ENCODE measurements at places on chromosomes 3 and 15.

- no peak for DNase-seq
These were observed 3.1 kb downstream of the CHRNB4 start for GRCh38 chr15:78637776-78638435.

GRCh38 chr3:45617430-45618080 lies 23.0 kb downstream of the LIMD1 start:
- DNase-seq: no peak

DNA sequence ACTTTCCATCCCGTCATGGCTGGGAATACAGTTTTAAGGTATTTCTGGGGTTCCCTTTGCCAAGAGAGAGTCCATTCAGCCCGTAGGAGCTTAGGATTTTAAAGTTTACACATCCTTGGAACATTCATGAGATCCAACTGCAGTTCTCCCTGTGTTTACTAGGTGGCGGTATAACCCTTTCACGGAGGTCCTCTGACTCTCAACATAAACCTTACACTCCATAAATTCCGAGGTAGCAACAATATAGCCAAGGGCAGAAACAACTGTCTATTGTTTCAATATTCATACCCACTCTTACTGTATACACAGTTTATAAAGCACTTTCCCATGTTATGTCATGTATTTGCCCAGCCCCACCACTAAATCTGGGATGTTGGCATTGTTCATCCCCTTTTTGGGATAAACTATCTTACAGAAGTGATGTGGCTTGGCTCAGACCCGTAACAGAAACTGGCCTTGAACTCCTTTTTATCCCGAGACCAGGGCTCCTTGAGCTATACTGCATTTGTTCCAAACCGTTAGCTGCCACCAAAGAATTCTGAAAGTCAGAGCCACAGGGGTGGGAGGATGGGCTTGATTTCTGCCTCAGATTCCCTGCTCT lies 69.2 kb upstream of the COL6A5 start:
- DNase-seq: peak; percentile 1

GRCh38 chr3:10286596-10287295 lies 6.0 kb downstream of the GHRL start:
- DNase-seq: no peak

GRCh38 chr3:36166477-36166876 lies 213.8 kb upstream of the STAC start:
- no peak for DNase-seq

- no peak for DNase-seq
These were observed 92.6 kb downstream of the ERC2 start for GRCh38 chr3:56375654-56376053.

- DNase-seq: no peak
These were observed 71.7 kb downstream of the TOP2B start for GRCh38 chr3:25593001-25593400.

GRCh38 chr3:9175421-9175820 lies 74.0 kb downstream of the SRGAP3 start:
- no peak for DNase-seq

DNA sequence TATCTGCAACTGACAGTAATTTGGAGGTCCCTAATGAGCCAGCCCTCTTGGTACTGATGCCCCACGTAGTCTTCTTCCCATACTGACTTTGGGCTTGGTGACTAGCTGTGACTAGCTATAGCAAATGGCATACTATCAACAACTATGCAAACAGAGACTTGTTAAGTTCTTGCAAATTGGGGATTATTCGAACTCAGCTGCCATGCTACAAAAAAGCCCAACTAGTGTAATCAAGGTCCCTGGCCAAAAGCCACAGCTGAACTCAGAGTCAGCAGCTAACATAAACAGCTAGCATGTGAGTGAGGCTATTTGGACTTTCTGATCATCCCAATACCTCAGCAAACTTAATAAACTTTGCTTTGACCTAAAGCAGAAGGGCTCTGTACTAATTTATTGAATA lies 121.2 kb upstream of the PLXND1 start:
- no peak for DNase-seq

DNA sequence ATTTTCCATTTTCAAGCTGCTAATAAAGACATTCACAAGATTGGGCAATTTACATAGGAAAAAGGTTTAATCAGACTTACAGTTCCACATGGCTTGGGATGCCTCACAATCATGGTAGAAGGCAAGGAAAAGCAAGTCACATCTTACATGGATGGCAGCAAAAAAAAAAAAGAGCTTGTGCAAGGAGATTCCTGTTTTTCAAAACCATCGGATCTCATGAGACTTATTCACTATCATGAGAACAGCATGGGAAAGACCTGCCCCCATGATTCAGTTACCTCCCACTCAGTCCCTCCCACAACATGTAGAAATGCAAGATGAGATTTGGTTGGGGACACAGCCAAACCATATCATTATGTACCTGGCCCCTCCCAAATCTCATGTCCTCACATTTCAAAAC lies 202.0 kb downstream of the FNDC3B start:
- no peak for DNase-seq

GRCh38 chr3:23761440-23761896 lies 44.3 kb upstream of the UBE2E1 start:
- DNase-seq: no peak

DNA sequence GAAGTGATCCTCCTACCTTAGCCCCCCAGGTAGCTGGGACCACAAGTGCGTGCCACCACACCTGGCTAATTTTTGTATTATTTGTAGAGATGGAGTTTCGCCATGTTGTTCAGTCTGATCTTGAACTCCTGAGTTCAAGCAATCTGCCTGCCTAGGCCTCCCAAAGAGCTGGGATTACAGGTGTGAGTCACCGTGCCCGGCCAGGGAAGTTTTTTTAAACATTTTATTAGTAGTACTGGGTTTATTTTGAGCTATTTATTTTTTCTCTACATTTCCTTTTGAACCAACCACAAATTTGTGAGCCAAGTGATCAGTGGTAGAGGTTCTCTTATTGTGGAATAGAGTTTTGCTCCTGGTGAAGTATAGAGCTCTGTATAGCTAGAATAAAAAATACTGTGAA lies 33.7 kb downstream of the ARMC8 start:
- DNase-seq: no peak

DNA sequence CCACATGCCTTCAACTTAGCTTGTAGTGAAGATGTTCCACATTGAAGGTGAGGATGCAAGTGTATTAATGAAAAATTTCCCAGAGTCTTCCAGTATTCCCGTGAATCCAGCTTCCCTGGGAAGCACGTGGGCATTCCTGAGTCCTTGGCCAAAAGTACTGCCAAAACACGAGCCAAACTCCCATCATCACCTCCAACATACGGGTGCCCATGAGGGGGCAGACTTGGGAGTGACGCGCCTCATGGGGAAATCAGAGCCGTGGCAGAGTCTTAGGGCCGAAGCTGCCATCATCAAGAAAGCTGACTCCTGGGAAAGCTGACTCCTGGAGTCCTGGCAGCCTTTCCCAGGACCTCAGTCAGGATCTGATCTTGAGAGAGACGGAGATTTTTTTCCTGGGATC lies 20.1 kb upstream of the TM2D3 start:
- no peak for DNase-seq

- DNase-seq: no peak
These were observed 552.8 kb downstream of the FOXP1 start for GRCh38 chr3:71030748-71031147.

DNA sequence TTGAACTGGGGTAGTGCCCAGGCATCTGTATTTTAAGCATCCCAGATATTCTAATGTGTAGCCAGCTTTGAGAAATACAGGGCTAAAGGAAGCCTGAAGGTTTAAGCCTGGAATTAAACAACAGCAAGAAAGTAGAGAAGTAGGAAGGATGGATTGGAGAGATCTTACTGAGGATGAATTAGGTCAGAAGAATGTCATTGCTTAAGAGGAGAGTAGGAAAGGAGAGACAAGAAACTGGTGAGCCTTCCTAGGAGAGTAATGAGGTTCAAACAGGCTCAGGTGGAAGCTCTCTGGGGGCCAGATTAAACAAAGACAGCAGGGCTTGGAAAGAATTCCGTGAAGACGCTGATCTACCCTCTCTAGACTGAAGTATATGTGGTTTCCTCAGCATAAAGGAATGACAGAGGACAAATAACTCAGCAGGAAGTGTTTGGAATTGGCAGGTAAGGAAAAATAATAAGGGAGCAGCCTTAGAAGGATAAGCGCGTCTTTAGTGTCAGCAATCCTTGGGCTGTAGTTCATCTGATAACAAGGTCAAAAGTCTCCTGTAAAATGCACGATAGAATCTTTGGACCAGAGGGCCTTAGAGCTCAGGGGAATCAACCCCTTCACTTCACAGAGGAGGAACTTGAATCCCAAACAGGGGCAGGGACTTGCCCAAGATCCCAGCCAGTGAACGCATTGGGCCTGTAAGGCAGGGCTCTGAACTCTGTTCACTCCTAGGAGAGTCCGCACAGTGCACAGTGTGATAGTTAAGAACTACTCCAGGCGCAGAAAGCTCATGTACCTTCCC lies 90.9 kb downstream of the TP63 start:
- DNase-seq: no peak

DNA sequence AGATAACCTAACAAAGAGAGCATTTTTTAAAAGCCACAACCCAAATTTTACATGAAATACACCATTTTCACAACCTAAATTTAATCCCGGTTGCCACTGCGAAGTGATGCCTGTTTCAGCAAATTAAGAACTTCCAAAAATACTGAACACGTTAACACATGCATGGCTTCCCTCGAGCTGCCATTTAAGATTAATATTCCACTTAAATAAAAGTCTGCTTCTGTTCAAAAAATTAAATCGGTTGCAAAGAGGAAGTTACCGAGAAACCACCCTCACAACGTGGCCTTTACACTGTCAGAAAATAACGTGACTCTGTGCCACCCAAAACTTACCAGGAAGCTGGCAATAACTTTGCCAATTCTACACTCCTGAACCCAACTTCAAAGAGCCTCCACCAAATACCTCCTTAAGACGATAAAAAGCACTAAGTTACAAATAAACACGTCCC lies 1.2 kb downstream of the TBL1XR1 start:
- no peak for DNase-seq

DNA sequence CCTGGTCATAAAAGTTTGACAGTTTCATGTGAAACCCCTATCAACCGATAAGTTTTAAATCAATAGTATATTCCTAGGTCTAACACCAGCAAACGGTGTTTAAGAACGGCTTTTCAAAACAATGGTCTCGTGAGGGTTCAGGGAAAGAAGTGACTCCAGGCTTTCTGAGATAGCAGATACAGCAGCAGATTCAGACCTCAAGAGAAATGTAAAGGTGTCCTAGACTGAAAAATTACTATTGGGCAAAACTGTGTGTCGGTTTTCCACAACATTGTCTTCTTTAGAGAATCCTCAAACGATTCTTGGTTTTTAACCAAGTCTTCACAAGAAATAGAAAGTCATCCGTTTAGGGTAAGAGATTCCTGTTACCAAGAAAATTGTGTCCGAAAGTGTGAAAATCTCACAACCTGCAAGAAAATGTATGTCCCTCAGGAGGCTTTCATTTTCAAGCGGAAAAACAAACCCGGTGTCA lies 1.2 kb downstream of the SETD2 start:
- no peak for DNase-seq

GRCh38 chr3:172134352-172134751 lies 95.0 kb downstream of the FNDC3B start:
- no peak for DNase-seq

- DNase-seq: no peak
These were observed 79.7 kb downstream of the FBN1 start for GRCh38 chr15:48565560-48566482.

- DNase-seq: no peak
These were observed 42.8 kb upstream of the ADAMTSL3 start for GRCh38 chr15:83610901-83611685.

GRCh38 chr3:21409401-21409800 lies 341.6 kb downstream of the ZNF385D start:
- DNase-seq: no peak

- no peak for DNase-seq
These were observed 26.6 kb downstream of the APBA2 start for GRCh38 chr15:28912422-28912821.

DNA sequence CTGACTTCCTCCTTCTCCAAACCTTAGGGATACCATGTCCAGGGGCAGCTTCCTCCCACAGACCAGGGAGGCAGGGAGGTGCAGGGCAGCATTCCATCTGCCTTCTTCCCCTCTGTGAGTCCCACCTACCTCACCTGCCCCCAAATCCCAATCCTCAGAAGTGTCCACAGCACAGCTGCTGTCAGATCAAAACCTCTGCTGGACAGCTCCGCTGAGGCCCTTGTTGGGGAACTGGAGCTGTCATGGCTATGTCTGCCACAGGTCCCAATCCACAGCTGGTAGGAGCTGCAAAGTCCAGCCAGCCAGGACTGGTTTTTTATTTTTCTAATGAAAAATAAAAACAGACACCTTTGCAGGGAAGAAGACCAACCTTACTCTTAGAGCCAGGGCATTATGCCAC lies 40.7 kb upstream of the TBC1D21 start:
- no peak for DNase-seq

GRCh38 chr15:33757516-33758232 lies 210.6 kb upstream of the CHRM5 start:
- DNase-seq: no peak

- no peak for DNase-seq
These were observed 610.0 kb downstream of the FOXP1 start for GRCh38 chr3:70973558-70973957.

DNA sequence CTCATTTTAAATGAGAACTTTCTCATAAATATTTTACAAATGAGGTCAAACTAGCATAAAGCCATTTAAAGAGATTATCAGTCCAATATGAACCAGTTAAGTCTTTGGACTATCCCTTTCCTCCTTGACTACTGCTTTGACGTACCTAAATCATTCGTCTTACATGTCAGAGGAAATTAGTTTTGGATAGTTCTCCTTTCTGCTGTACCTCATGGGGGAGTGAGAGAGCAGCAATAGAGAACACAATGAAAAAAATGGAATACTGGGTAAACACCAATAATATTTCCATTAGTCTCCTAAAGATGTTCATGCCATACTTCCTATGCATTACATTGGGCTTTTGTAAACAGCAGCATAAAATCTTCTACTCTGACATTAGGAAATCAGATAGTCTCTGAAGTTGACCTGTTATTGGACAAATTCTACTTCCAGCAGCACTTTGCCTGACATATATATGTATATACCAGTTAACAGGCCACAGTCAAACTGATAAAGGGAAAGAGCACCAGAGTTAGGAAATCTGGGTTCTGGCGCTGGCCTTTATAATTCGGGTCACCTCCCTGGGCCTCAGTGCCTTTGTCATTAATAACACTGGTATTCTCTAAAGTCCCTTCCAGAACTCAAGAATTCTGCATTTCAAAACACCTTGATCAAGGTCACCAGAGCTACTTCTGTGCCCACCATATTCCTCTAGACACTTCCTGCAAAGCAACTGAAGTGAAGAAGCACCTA lies 26.8 kb downstream of the TIMMDC1 start:
- DNase-seq: no peak

GRCh38 chr3:58482917-58483636 lies 8.8 kb upstream of the KCTD6 start:
- no peak for DNase-seq

- no peak for DNase-seq
These were observed 154.2 kb downstream of the IMPG2 start for GRCh38 chr3:101166150-101166549.

DNA sequence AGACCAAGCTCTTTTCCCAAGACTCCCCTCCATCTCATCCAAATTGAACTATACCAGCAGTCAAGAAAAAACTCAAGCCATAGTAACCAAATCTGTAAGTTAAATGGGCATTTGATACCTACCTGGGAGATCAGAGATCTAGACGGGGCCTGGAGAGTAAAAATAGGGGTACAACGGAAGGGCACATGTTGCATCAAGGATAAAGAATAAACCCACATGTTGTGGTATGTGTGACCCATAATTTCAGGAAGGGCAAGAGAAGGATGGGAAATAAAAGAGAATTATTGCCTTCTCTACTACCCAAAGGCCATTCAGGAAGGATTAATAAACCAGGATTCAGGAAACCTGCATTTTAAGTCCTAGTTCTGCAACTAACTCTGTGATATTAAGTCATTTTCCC lies 1.5 kb downstream of the TEX55 start:
- no peak for DNase-seq

All from NCI-H748 treated with DMSO at 0.1 percent for 48 hours (cell line).